ENCODE measurements at places on chromosomes 6 and 20.

DNA sequence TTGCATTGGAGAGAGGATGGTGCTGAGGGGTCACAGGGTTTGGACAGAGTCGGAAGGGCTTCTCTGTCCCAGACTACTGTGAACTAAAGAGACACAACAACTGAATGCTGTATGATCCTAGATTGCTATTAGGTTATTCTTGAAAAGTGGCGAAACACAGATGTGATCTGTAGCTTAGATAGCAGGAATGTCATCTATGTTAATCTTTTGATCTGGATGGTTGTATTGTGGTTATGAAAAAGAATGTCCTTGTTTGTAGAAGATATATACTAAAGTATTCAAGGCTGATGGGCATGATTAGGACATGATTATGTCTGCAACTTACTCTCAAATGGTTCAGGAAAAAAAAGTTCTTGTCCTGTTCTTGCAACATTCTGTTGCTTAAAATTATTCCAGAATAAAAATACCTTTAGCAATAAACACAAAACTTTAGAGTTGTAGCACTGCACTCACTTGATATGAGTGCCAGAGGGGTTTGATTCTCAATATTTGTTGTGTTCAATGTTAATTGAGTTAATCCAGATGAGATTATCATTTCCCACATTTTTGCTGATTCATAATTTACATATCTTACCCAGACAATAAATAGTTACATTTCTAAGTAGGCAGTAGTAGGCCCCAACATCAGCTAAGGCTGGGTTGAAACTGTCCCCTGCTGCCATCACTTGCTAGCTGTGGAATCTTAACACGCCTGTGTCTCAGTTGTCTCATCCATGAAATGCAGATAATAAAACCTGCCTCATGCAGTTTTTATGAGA is 645.2 kb downstream of the KIF16B start:
- no peak for DNase-seq

GRCh38 chr20:544153-544725 is 649 bp upstream of the CSNK2A1 start:
- no peak for DNase-seq

DNA sequence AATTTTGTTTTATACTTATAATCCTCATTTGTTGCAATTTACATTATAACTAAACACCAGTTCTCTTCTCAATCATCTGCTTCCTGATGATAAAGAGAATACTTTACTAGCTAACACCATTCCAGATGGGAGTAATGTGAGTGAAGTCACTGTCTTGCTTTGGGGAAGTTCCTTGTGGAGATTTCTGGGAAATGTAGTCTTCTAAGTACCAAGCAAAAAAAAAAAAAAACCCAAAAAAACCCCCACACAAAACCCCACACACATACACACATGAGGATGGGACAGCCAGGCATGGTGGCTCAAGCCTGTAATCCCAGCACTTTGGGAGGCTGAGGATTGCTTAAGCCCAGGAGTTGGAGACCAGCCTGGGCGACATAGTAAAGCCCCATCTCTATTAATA is 2.2 kb upstream of the SNPH start:
- no peak for DNase-seq

GRCh38 chr6:134669485-134669884 is 280.4 kb downstream of the ALDH8A1 start:
- DNase-seq = no peak
